Central memory CD8-positive, alpha-beta T cell (primary cell): ENCODE measurements at places on chromosomes 3 and 15.
A peak's percentile ranks its signal among the peaks of the same experiment; 100 is the strongest.

DNA sequence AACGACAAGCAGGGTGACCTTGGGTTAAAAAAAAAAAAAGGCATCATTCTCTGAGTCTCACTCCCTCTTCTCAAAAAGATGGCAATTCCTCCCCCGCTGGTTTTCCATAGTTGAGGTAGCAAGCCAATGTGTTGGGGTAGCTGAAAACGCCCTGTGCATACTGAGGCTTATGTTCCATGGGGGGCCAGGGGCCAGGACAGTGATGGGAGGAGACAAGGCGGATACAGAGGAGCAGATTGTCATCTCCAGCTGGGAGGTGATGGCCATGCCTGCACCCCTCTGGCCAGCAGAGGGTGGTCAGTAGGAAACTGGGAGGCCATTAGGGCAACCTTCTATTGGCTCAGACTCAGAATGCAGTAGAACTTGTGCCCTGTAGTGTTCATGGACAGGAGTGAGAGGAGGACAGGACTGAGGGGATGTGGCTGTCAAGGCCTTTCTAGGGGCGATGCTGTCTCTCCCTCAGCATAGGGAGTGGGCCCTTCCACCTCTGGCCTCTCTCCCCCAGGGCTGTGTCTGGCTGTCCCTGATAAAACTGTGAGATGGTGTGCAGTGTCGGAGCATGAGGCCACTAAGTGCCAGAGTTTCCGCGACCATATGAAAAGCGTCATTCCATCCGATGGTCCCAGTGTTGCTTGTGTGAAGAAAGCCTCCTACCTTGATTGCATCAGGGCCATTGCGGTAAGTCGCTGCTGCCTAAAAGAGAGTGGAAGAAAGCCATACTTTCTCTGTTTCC lies 1.9 kb downstream of the TF start:
- DNase-seq = no peak

DNA sequence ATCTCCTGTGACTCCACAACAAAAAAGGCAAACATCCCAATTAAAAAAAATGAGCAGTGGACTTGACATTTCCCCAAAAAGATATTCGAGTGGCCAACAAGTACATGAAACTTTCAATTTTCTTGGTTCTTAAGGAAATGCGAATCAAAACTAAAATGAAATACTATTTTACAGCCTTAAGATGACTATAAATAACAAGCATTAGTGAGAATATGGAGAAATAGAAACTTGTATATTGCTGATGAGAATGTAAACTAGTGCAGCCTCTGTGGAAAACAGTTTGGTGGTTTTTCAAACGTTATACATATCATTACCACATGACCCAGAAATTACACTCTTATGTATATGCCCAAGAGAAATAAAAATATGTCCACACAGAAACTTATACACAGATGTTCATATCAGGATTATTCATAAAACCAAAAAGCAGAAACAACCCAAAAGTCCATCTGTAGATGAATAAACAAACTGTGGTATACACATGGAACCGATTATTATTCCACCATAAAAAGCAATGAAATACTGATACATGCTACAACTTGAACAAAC lies 153.2 kb upstream of the GPR149 start:
- no peak for DNase-seq

- no peak for DNase-seq
Observed at GRCh38 chr3:196749125-196749524, 9.5 kb downstream of the PAK2 start.

DNA sequence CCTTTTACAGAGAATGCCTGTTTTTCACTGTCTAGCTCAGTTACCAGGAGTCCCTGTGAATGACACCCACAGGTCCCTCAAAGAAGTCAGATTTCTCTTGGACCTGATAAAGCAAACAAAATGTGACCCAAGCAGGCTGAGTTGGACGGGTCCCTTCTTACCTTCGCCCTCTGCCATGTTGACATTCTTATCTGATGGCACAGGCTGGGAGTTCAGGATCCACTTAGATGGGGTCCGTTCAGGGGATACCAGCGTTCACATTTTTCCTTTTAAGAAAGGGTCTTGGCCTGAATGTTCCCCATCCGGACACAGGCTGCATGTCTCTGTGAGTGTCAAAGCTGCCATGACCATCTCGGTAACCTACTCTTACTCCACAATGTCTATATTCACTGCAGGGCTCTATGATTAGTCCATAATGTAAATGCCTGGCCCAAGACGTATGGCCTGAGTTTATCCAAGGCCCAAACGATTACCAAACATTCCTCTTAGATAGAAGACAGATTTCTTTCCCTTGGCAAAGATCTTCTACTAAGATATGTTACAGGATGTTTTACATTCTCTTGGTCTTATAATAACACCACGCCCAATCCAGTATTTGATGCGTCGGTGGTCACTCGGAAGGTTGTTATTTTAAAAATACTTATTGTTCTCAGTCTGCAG lies 179.1 kb downstream of the THSD4 start:
- DNase-seq = no peak

DNA sequence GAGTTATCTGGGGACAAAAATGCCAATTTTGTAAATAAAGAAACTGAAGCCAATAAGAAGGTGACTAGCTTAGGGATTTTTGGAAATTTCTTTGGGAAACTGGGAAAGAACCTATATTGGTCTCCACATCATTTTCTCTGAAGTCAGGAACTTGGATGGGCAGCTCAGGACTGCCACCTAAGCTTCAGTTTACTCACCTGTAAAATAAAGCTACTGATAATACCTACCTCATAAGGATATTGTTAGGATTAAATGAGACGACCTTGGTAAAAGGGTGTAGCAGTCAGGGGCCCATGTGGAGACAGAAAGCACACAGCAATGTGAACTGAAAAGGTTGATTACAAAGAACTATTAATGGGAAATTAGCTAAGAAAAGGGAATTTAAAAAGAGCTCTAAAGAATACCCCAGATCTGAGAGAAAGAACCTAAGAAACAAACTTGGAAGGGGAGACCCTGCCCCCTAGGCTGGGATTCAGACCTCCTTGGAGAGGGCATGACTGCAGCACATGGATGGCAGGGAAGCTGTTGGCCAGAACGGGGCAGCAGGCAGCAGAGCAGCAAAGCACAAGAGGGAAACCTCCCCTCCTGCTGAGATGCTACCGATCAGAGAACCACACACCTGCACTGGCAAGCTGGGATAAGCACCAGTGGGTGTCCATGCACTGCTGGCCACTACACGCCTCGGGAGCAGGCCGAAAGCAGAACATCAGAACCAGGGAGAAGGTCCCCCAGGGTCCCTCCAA lies 83.7 kb upstream of the THBS1 start:
- DNase-seq = no peak

GRCh38 chr3:135982404-135982761 lies 16.9 kb downstream of the PPP2R3A start:
- DNase-seq = no peak

DNA sequence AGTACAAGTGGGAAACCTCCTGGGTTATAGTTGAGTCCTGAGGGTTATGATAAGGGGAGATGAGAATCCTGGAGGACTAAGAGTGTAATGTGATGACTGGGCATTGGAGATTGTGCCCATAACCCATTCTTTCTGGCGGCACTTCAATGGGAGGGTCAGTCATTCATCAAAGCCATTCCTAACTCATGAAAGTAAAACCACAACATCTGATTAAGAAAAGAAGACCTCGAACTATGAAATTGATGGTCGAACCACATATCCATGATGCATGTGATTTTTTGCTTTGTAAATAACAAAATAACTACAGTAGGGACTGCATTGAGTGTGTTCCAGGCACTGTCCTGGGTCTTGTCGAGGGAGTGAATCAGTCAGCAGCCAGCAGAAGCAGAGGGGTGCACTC lies 215.1 kb downstream of the SHQ1 start:
- no peak for DNase-seq

DNA sequence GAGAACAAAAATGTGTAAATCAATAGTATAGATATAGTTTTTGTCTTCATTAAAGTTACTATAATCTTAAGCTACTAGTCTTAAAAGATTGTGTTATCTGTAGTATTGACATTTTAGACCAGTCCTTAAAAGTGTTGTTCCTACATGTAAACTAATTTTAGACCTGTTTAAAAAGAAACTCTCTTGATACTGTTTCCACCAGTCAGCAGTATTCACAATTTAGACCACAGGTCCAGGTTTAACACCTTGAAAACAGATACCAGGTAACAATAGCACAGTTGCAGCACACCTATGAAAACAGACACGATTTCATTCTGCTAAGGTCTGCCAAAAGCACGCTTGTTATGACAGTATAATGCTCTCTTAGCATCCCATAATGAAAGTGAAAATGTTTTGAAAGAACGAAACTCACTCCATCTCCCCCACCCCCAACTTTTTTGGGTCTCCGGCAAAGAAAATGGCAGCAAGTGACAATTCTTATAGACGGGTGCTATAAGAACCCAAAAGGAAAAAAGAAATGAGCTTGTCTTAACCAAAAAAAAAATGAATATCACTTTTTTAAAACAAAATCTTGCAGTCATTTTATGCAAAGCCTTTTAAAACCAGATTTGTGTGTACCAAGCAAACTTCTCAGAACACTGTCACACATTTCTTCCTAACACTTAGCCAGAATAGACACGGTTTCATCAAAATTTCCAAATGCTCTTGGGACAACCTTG lies 1.6 kb downstream of the EIF4E3 start:
- peak; percentile 28 for DNase-seq

DNA sequence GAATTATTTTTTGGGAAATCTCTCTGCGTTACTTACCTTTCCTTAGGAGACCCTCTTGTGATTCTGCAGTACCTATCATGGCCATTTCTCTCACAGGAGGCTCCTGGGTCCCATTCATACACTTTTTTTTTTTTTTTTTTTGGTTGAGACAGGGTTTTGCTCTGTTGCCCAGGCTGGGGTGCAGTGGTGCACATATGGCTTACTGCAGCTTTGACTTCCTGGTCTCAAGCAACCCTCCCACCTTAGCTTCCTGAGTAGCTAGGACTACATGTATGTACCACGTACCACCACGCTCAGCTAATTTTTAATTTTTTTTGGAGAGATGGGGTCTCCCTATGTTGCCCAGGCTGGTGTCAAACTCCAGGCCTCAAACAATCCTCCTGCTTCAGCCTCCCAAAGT lies 36.1 kb downstream of the TRAK1 start:
- DNase-seq = no peak

DNA sequence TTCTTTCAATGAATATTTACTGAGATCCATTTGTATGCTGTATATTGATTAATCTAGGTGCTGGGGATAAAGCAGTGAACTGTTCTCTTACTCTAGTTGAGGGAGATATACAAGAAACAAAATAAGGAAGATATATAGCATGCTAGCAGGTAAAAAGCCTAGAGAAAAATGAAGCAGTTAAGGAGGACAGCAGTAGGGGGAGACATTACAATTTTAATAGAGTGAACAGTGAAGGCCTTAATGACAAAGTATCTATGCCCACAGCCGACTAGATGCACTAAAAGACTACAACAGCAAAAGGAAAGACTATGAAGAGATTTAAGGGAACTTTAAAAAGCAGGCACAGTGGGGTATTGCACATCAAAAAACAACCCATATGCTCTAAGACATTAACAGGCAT lies 81.4 kb downstream of the XRN1 start:
- no peak for DNase-seq

DNA sequence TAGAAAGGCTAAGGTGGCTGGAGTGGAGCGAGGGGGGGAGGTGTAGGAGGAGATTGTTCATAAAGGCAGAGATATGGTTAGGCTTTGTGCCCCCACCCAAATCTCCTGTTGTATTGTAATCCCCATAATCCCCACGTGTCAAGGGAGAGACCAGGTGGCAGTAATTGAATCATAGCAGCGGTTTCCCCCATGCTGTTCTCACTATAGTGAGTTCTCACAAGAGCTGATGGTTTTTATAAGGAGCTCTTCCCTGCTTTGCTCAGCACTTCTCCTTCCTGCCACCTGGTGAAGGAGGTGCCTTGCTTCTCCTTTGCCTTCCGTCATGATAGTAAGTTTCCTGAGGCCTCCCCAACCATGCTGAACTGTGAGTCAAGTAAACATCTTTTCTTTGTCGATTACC lies 64.7 kb upstream of the CFAP161 start:
- no peak for DNase-seq

- peak; percentile 43 for DNase-seq
Observed at GRCh38 chr15:48331796-48332641, 790 bp downstream of the DUT start.

DNA sequence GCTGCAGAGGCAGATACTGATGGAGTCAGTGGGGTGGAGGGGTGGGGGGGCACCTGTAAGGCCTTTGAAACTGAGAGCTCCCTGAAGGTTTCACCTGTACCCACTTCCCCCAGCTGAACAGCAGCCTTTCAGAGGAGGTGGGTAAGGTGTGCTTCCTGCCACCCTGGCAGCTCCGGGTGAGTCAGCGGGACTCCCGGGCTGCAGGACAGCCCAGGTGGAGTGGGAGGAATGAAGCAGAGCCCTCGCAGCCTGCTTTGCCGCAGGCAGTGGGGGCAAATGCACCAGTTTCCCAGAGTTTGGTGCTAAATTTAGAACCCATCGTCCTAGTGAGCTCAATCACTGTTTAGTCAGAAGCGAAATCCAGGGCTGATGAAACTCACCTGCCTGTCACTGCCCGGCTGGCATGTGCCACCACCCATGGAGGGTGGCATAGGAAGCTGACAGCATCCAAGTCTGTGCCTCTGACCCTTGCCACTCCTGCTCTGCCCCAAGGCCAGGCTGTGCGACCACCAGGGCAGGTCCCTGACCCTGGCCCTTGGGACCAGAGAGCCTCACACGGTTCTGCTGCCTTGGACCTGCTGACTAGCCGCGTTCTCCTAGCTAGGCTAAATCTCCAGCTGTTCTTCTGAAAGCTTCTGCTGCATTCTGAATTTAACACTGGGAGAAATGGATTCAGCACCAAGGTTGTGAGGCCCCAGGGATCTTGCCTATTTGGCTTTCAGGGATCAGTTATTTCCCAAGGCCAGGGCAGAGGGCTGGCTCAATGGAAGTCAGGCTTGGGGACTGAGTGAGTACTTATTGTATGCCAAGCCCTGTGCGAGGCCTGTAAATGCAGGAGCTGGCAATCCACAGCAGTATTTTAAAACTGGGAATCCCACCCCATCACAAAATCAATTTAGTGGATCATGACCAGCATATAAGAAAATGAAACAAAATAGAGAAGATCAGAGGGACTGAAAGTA lies 67.3 kb upstream of the RASGRF1 start:
- DNase-seq = no peak

DNA sequence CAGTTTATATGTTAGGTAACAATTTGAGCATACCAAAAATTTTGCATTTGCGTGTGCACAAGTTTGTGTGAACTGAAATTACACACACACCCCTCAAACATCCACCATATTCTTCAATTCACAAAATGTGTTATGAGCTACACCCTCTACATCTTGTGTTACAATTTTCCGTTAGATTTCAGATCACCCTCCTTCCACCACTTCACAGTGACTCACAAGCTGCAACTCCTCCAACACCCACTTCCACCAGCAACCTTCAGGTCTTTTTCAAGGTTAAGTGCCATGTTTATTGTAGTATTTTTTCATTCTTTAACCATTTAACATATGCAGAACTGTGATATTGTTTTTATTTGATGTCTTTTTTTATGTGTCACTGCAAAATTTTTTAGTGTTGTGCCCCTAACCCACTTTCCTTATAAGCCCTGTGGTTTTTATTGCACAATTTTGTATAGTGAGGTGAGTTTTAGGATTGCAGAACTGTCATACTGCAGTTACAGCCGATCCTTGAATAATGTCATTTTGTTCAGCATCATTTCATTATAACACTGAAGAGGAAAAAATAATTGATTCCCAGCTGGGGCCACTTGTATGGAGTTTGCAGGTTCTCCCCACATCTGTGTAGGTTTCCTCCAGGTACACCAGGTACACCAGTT lies 148.9 kb downstream of the PLCL2 start:
- no peak for DNase-seq
